ENCODE measurements at places on chromosomes 2 and 18.

GRCh38 chr2:227933884-227934283 lies 62.5 kb downstream of the DAW1 start:
- no peak for DNase-seq

- DNase-seq, result no peak
These were observed 43.0 kb downstream of the KLF7 start for GRCh38 chr2:207122651-207123334.

DNA sequence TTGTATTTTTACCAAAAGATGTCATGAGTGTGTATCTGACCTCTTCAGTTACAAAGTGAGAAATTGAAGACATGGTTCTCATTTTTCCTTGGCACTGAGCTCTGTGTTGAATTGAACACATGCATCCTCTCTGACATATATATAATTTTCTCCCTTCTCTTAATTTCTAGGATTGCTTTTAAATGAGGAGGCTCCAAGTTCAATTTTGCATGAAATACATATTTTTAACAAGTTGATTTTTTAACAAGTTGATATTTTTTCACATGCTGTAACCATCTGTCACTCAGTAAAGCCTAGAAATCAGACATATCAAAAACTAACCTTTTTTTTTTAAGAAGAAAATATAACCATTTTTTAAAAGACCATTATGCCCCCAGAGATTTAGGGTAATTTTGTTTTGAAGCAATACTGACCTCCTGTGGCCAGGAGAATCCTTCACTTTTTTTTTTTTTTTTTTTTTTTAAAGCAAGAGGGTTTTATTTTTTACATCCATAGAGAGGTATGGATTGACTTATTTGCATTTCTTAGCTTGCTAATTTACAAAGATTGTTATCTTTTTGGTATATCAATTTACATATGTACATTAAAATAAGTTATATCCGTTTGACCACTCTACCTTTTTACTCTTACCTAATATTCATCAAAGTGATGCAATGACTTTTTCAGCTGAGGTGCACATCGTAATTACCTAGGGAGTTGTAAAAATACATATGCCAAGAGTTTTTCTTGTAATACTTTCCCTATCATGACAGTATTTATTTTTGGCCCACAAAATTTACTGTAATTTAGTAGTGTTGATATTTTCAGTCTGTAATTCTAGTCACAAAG lies 161.8 kb downstream of the SOCS6 start:
- no peak for DNase-seq

DNA sequence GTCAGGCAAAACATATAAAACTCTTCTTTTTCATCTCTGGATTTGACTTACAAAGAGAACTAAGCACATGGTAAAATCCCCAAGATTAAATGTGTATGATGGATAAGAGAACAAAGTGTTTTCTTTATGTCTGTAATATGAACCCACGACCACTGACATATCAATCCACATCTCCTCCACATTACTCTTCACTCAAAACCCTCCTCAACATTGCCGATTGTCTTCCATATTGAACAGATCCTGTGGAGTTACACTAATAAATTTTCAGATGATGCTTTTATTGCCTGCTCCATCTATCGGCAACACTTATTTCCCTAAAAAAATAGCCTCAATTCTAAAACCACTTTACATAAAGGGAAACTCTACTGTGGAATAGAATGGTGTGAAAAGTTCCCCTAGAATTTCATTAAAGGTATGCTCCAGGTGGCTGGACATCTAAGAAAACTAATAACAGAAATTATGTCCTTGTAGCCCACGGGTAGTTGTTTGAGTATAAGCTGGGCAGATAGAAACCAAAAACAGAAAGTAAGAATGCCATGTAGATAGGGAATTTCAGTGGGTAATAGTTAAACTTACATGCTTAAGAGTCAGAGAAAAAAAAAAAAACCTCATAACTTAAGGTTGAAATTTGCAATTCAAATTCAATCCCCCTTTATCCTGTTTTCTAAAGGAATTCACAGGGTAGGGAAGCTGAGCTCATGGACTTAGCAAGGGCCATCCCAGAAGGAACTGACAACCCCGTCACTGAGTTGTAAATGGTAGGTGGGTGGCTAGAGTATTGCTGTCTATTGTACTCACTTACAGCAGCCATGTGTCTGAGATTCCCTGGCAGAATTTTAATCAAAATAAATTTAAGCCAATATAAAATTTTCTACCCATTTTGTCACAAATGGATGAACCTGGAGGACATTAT lies 305.4 kb upstream of the LYPD1 start:
- DNase-seq, result no peak

DNA sequence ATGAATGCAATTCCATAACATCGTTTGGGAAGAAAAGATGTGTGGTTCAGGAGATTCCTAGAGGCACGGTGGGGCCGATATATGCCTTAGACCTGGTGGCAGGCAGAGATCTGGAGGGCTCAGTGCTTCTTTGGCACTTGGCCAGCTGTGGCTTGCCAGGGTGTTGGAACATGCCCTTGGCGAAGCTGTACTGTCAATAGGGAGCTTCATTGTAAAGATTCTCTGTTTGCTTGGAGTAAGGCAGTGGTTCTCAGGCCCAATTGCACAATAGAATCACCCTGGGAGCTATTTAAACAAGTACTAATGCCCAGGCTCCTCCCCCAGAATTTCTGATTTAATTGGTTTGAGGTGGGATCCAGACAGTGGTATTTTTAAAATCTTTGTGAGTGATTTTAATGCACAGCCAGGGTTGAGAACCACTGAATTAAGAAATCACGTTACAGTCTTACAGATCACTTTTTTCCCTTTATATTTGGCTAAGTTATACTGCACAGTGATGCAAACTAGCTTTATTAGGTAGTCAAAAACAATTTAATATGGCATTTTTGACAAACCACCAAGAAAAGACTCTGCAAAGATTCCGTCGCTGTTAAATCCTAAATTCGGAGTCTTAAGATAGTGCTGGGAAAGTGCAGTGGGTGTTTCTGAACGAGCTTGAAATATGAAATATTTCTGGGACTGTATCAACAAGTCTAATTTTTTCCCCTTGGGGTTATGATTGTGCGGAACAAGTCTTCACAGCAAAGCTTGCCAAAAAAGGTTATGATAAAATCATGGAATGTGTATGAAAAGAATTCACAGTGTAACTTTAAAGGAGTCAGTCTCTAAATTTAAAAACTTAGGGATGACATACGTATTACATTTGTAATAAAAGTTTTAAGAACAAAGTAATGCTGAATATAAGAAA lies 78.0 kb downstream of the CRIM1 start:
- DNase-seq, result peak; percentile 91

GRCh38 chr2:96175951-96176350 lies 30.7 kb upstream of the DUSP2 start:
- DNase-seq, result no peak

GRCh38 chr2:226687641-226688253 lies 111.9 kb downstream of the IRS1 start:
- no peak for DNase-seq

DNA sequence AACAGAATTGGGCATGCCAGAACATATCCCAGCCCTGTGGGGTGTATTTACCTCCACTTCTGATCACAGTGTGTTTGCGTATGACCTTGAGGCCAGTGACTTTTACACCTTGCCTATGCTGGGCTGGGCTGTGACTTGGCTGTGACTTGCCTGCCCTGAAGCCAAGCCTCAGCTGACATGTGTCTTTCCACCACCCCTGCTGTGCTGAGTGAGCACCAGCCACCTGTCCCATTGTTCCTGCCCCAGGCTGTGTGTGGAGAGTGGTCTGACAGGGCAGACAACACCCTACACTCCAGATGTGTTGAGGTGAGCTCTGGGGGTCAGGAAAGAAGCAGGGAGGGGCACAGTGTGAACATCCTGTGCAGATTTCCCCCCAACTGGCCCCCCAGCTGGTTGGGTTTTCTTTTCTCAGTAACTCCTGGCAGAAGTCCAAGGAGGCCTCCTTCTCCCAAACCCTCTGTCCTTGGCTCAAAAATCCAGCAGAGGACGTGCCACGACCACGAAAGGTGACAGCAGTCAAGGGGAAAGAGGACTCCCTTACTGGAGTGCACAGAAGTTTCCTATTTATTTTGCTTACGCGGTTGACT lies 5.1 kb upstream of the STEAP3 start:
- DNase-seq, result peak; percentile 31

DNA sequence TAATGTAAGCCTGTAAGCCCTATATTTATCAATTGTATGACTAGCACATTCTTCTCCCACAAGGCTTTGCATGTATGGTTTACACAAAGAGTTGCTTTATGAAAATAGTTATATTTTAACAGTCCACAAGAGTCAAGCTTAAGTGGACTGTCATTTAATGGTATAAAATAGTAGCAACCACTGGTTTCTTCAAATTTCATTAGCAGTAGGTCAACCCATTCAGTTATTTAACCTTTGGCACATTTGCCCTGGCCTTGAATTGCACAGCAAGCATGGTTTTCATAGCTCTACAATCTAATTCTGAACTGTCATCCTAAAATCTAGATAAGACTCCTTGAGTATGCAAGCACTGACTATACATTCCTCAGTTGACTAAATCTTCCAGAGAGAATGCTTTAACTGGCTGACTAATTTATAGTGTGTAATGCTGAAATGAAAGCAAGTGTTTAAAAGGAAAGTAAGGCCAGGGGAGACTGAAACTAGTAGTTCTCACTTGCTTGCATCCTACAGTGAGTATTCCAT lies 1.8 kb downstream of the DPP4 start:
- DNase-seq, result no peak

DNA sequence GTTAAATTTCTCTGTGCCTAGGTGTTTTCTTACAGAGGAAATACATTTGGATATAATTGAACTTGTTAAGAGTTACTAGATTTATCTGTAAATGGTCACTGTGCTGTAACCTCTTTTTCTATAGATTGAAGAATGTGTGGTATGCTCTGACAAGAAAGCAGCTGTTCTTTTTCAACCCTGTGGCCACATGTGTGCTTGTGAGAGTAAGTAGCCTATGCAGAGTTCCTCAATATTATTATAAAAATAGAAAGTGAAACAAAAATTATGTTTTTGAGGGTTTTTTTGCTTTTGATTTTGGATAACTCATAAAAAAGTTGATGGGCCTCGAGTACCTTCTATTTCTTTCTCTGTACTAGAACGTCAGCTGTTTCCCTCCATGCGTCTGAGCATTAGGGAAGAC lies 112.4 kb downstream of the MIB1 start:
- DNase-seq, result no peak

- peak; percentile 34 for DNase-seq
These were observed 1.2 kb downstream of the CNOT9 start for GRCh38 chr2:218569661-218570500.

DNA sequence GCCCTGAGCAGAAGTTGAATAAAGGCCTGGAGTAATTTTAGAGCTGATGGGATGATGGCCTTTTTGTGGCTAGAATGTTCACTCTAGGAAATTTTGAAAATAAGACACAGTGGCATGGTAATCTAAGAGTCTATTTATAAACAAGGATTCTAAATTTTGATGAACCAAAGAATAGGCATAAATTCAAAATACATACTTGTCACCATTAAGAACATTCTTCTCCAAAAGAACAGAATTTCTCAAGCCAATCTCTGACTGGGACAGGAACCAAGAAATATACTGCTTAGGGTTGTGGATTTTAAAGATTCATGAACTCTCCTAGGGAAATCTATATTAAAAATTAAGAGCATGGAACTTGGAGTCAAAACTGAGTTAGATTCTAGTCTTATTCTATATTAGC lies 98.2 kb upstream of the SETBP1 start:
- DNase-seq, result no peak

- DNase-seq, result peak; percentile 84
These were observed 14.0 kb downstream of the TMEM247 start for GRCh38 chr2:46493241-46493970.

- DNase-seq, result no peak
These were observed 120.2 kb downstream of the CD8B2 start for GRCh38 chr2:106607371-106607770.

DNA sequence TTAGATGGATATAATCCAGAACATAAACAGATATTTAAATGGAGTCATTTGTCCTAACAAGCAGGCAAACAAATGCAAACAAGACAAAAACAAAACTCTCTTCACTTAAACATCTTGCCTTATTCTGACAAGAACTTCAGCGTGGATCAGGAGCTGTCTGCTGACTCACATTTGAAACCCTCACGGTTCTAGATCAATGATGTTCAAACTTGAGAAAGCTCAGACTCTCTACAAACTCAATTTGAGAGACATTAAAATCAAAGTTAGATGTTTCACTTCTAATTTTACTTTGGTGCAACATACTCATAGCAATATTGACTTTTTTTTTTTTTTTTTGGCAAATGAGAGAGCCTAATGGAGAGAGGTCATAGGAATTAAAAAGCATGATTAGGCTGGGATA lies 362.8 kb upstream of the SLC14A2 start:
- DNase-seq, result no peak

DNA sequence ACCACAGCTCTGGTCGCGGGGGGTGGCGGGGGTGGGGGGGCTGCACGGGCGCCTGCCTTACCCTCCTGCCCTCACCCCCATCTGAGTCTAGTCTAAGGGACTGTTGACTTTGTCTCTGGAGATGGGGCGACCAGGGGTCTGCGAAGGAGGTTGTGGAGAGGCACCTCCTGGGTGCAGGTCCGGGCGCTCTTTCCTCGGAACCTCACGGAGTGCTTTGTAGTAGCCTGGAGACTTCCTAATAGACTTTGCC lies 141.3 kb downstream of the MEIS1 start:
- DNase-seq, result no peak

DNA sequence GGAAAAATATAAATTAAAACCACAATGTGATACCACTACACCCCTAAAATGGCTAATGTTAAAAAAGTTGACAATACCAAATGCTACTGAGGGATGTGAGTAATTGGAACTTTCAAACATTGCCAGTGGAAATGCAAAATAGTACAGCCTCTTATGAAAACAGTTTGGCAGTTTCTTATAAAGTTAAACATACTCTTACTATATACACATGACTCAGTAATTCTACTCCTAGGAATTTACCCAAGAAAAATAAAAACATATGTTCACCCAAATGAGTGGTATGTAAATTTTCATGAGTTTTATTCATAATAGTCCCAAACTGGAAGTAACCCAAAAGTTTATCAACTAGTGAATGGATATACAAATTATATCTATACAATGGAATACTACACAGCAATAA lies 228.0 kb downstream of the CYP26B1 start:
- DNase-seq, result no peak

- no peak for DNase-seq
These were observed 23.1 kb upstream of the CHAC2 start for GRCh38 chr2:53744395-53745065.

GRCh38 chr2:196080526-196080925 lies 11.9 kb upstream of the DNAH7 start:
- no peak for DNase-seq

DNA sequence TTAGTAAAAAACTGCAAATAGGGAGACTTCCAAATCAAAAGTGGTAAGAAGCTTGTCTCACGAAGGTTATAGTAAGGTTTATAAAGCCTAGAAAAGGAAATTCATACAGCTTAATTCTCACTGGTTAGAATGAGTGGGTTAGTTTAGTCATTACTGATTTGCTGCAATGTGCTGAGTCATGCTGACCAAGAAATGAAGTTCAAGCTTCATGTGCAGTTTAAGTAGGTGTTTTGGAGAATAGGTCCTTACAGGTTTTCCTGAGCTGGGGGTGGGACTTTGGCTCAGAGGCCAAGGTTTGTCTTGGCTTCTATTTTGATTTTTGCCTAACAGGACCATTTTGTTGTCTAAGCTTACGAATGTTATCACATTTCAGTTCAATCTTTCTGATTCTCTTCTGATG lies 15.1 kb downstream of the CLIP4 start:
- peak; percentile 84 for DNase-seq

- DNase-seq, result peak; percentile 11
These were observed 886 bp downstream of the PRKCE start for GRCh38 chr2:45652090-45653031.

GRCh38 chr18:57353137-57353939 lies 981 bp downstream of the ST8SIA3 start:
- DNase-seq, result no peak

- DNase-seq, result no peak
These were observed 59.0 kb downstream of the TMEM247 start for GRCh38 chr2:46538393-46538792.

GRCh38 chr18:48376406-48376805 lies 32.8 kb downstream of the ZBTB7C start:
- DNase-seq, result no peak
